ENCODE measurements at places on chromosomes 2 and 18. TPM values are rescaled to one million over a fixed set of nuclear protein-coding genes. Genes with fewer than 3 reads are reported as not detected.

PLEKHH2 gene
- 0.13 TPM for total RNA-seq

ACADL gene
- not detected for total RNA-seq

ABHD1 gene
- total RNA-seq: not detected

CD207 gene
- not detected for total RNA-seq

KCNIP3 gene
- 0.15 TPM for total RNA-seq

TCF4 gene
- 162 TPM for total RNA-seq

C1QL2 gene
- not detected for total RNA-seq

ANKRD30BL gene
- not detected for total RNA-seq

ASIC4 gene
- not detected for total RNA-seq

EML6 gene
- total RNA-seq: 0.89 TPM

UGT1A4 gene
- total RNA-seq: not detected

CRYGC gene
- not detected for total RNA-seq

VIL1 gene
- total RNA-seq: not detected
